ENCODE measurements at places on chromosomes 12 and 14.

GRCh38 chr12:120388691-120389481 is 19.9 kb upstream of the MSI1 start:
- DNase-seq = no peak

DNA sequence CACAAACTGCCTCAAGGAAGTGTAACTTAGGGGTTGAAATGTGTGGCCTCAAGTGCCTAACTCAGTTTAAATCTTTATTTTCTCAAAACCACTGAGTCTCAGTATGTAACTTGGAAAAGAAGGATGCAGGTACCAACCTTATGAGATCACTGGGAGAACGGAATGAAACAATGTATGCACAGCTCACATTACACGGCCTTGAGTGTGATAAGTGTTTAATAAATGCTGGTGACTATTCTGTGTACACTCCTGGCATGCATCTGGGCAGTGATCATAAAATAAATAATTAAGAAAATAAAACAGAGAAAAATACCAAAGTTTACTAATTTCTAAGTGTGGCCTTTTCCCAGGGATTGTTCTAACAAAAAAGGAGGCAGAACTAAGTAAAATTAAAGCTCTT is 974.5 kb upstream of the FLRT2 start:
- DNase-seq = peak; percentile 25

DNA sequence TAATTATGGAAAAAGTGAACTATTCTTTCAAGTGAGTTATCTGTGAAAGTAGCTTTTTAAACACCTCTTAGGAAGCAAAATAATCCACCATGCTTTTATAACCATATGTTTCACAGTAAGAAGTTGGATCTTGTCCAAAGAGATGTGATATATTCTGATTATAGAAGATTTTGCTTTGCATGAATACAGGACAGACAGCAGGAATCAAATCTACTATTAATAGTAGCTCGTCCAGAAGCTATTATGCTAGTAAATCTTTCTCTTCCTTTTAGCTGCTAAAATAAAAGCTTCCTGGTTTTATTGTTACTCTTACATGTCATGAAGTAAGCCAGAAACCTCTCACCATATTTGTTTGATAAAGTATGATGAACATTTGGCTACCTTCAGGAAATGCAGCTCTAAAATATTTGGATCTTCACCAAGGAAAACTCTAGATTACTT is 257.0 kb downstream of the IPO8 start:
- DNase-seq = no peak

DNA sequence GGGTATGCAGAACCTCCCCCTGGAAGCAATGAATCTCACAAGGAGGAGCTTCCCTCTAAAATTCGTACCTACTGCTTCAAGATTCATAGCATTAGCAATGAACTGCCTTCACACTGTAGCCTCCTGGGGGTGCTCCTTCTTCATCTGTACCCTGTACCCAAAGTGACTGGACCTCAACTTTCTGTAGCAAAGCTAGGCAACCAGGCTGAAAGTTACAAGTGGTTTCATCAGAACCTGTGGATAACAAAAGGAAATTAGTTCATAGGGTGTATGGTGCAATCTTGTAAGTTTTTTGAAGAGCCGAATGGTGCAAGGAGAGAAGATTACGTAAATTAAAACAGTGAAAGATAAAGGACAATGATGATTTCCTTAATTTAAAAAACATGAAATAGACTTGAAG is 1541.7 kb upstream of the FLRT2 start:
- DNase-seq = no peak

DNA sequence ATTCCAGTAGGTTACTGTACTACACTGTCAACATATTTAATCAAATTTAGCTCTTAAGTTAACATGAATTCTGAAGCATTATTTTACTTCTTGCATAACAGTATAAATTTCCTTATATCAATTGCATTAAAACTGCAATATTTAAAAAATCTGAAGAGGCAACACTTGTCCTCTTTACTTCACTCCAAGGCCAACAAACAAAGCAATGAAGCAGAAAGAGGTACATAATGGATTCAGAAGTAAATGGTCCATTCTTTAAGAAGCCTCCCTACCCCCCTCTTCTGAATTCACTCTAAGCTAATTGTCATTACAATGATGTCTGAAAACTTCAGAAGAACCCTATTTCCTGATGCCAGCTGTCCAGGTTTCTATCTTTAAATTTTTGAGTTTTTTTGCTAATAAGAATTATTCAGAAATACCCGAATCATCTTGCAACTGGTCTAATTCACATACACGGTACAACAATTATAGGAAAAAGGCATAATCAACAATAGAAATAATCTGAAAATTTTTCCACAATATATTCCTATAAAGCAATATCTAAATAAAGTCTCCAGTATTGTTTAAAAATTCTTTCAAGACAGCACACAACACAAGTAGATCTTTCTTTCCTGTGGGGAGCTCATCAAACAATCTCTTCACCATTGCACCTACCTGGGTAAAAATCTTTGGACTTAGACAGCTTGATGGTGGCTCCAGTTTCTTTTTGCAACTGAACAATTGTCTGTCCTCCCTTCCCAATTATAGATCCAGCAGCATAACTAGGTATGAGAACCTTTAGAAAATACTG is 2.9 kb downstream of the NOVA1 start:
- DNase-seq = peak; percentile 18

GRCh38 chr14:51401756-51402155 is 161.7 kb downstream of the TMX1 start:
- no peak for DNase-seq

DNA sequence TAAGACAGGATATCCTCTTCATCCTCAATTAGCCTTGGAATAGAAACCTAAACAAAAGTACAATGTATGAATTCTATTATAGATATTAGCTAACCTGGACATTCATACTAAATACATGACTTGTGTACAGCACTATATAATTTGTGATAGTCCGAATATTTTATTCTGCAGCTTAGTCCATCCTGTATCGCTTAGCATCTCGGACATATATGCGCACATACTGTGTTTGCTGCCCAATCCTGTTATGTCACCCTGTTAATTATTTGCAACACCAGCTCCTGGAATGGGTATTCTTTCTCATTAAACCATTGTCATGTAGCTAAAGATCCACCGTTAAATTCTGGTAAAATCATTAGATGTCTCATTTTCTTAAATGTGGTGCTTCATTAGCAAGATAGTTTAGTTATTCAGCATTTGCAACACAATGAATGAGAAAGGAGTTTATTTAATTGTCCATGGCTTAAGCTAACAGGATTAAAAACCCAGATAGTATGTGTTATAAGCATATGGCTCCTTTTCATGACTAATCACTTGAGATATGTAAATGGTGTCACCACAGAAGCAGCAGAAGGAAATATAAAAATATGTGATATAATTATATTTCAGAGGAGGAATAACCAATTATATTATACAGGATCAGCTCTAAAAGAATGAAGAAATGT is 156.0 kb upstream of the ARHGAP5 start:
- no peak for DNase-seq

GRCh38 chr12:72647139-72647538 is 375.0 kb downstream of the TRHDE start:
- DNase-seq = no peak

DNA sequence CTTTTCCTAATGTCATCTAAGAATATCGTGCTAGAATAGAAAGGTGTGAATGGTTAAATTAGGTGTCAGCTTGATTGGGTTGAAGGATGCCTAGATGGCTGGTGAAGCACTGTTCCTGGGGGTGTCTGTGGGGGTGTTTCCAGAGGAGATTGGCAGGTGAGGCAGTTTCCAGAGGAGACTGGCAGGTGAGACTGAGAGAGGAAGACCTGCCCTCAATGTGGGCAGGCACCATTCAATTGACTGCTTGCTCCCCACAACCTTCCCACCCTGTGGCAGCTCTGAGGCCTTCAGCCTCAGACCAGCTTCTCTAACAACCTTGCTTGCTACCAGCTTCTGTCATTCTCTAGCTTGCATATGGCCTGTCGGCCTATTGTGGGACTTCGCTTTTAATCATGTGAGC is 9.2 kb downstream of the RNASE9 start:
- no peak for DNase-seq

- DNase-seq = no peak
Observed at GRCh38 chr12:63777340-63777739, 2.4 kb upstream of the RXYLT1 start.

GRCh38 chr12:15468911-15469310 is 146.6 kb downstream of the PTPRO start:
- DNase-seq = no peak

DNA sequence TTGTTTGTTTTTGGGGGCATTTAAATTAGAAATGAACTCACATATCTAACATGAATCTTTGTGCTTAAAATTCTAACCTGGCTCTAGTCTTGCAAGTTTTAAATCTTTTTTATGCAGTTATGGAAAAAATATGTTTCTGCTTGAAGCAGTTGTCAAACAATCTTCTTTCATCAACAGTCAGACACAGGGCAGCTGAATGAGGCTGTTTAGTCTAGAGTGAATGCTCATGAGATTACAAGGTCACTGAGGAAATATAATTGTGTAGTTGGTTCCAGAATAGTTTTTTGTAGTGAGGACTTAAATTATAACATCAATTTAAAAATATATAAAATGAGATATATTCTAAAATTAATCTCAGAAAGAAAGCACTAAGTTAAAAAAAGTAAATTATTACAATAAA is 76.5 kb downstream of the TRMT5 start:
- DNase-seq = no peak

GRCh38 chr14:69665631-69666030 is 54.2 kb downstream of the SUSD6 start:
- DNase-seq = no peak

GRCh38 chr12:91113621-91114020 is 2.3 kb upstream of the LUM start:
- DNase-seq = no peak

DNA sequence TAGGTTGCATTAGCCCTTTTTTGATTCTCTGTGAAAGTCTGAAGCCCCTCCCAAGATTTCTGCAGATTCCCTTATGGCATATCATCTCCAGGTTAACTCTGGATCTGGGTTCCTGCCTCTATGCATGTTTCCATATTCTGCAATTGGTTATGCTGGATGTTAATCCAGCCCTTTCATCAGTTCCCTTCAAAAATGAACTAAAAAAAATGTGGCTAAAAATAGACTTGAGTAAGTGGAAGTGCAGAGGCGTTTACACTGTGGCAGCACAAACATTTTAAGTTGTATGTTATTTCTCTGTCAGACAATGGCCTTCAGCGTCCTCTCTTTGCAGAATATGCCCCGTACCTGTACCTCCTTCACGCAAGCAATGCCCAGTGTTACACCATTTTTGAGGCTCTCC is 11.4 kb downstream of the MGST1 start:
- DNase-seq = no peak

DNA sequence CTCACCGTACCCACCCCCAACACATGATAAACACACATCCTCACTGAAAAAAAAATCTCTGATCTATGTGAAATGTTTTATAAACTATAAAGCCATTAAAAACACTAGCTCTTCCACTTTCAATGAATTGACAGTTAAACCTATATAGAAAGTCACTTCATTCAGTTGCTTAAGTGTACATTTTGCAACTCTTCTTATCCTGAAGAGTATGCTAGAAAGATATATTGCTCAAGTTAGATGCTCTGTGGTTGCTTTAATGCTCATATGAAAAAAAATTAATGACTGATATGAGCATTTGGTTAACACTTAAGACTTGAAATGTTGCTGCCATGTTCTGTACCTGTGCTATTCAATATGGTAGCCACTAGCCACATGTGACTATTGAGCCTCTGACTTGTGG is 21.0 kb upstream of the MIA2 start:
- DNase-seq = no peak

DNA sequence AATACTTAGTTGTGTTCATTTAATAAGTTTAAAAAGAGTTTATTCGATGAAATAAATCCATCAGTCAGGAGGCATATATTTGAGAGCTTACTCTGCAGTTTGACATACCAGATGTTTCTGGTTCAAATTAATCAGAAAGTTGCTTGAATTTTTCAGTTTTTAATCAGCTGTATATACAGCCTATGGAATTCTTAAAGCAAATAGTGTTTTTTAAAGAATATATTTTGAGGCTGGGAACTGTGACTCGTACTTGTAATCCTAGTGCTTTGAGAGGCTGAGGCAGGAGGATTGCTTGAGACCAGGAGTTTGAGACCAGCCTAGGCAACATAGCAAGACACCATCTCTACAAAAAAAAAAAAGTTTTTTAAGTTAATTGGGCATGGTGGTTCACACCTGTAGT is 112.1 kb downstream of the MON2 start:
- no peak for DNase-seq

DNA sequence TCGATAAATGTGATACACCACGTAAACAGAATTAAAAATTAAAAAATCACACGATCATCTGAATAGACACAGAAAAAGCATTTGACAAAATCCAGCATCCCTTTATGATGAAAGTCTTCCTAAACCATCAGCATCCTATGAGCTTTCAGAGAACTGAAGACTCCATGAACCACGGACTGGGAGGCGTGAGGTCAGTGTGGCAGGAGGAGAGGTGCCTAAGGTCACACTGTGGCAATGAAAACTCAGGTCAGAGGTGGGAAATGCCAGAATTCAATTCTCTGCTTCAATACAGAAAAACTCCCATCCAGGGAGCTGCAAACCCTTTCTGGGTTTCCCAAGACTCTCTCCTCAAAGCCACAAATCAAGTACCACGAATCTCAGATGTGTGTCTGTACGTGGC is 51.6 kb downstream of the KDM2B start:
- no peak for DNase-seq

- peak; percentile 24 for DNase-seq
Observed at GRCh38 chr12:7142056-7142644, 12.0 kb downstream of the CLSTN3 start.

GRCh38 chr12:26116829-26117715 is 7.8 kb downstream of the BHLHE41 start:
- no peak for DNase-seq

- no peak for DNase-seq
Observed at GRCh38 chr12:122811777-122812176, 23.5 kb upstream of the HIP1R start.

- no peak for DNase-seq
Observed at GRCh38 chr12:38775457-38775856, 129.9 kb downstream of the CPNE8 start.

DNA sequence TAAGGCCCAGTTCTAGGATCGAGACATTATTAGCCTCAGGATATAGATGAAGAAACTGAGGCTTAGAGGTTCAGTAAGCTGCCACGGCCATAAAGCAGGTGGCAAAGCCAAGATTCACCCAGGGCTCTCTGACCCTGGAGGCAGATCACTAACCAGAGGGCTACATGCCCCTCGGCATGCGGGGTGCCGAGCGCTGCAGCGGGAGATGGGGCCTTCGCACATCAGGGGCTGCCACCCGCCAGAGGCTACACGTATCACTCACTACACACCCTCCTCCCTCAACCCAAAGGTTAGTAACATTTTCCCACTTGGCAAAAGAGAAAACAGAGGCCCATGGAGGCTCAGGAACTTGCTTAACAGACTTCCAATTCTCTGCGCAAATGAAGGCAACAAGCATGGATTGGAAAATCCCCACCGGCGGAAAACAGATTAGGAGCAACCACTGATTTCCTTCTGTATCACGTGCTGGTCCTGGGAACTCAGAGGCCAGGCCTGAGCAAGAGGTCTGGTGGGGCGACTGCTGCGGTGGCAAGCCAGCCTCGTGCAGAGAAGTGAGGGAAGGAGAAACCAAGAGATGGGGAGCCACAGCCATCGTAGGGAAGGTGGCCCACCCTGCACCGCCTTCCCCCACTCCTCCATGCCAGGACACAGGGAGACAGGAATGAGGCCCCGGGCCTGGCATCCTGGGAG is 6.0 kb downstream of the CCDC85C start:
- no peak for DNase-seq

GRCh38 chr14:30995689-30996088 is 29.8 kb upstream of the AP4S1 start:
- no peak for DNase-seq
